Hair follicular keratinocyte (primary cell): ENCODE measurements at places on chromosomes 7 and 10. TPM values are rescaled to one million over a fixed set of nuclear protein-coding genes. Genes with fewer than 3 reads are reported as not detected.

Gene CDC14C
- not detected in 2 replicates for total RNA-seq

Gene PRTFDC1
- total RNA-seq, result 4.1 and 5.4 TPM in 2 replicates

Gene GRM3
- total RNA-seq, result not detected in 2 replicates

Gene VSTM4
- 0.11 TPM in 1 of 2 replicates, not detected in the other for total RNA-seq

Gene GRID2IP
- 0.16 TPM in 1 of 2 replicates, not detected in the other for total RNA-seq

Gene WEE2
- not detected in 2 replicates for total RNA-seq

Gene SPAM1
- total RNA-seq, result not detected in 2 replicates

Gene FZD1
- total RNA-seq, result 2.5 and 4.1 TPM in 2 replicates

Gene ZCWPW1
- total RNA-seq, result 0.86 and 2.2 TPM in 2 replicates

Gene SLC29A4
- total RNA-seq, result 0.80 and 8.6 TPM in 2 replicates

Gene FRMPD2
- under 0.01 TPM in 1 of 2 replicates, not detected in the other for total RNA-seq

Gene BTBD16
- total RNA-seq, result 0.15 and 0.47 TPM in 2 replicates

Gene CNTNAP2
- total RNA-seq, result 0.08 and 0.53 TPM in 2 replicates

Gene PLCE1
- total RNA-seq, result under 0.01 TPM in 2 replicates

Gene CHAT
- not detected in 2 replicates for total RNA-seq

Gene SEC61G
- total RNA-seq, result 442 and 619 TPM in 2 replicates

Gene DENND2A
- 0.08 and 0.91 TPM in 2 replicates for total RNA-seq

Gene COL13A1
- 3.5 and 3.7 TPM in 2 replicates for total RNA-seq

Gene RNF133
- not detected in 2 replicates for total RNA-seq

Gene INTS1
- total RNA-seq, result 48.2 and 53.1 TPM in 2 replicates

Gene SLIT1
- not detected in 2 replicates for total RNA-seq

Gene OPALIN
- total RNA-seq, result not detected in 2 replicates

Gene LDB3
- not detected in 2 replicates for total RNA-seq

Gene TRIL
- not detected in 2 replicates for total RNA-seq

Gene FFAR4
- total RNA-seq, result not detected in 2 replicates

Gene WIPF3
- 0.08 TPM in 2 replicates for total RNA-seq

Gene TAS2R41
- total RNA-seq, result not detected in 2 replicates

Gene TMEM229A
- not detected in 2 replicates for total RNA-seq

Gene TMEM254
- total RNA-seq, result 12.9 and 31.2 TPM in 2 replicates

Gene FRMD4A
- total RNA-seq, result 10.6 and 12.7 TPM in 2 replicates

Gene PIK3AP1
- 0.04 TPM in 1 of 2 replicates, not detected in the other for total RNA-seq

Gene GARIN1A
- total RNA-seq, result not detected in 2 replicates

Gene HOXA9
- 6.8 and 7.0 TPM in 2 replicates for total RNA-seq

Gene PODXL
- total RNA-seq, result under 0.01 and 0.19 TPM in 2 replicates

Gene CTNNA3
- not detected in 2 replicates for total RNA-seq

Gene RBM33
- total RNA-seq, result 12.3 and 16.1 TPM in 2 replicates

Gene CUBN
- total RNA-seq, result under 0.01 TPM in 2 replicates

Gene SPDYE16
- total RNA-seq, result not detected in 2 replicates

Gene CHST3
- total RNA-seq, result 17.1 and 18.3 TPM in 2 replicates
